Caco-2 (cell line): ENCODE measurements at places on chromosomes 1 and 21. TPM values are rescaled to one million over a fixed set of nuclear protein-coding genes. Genes with fewer than 3 reads are reported as not detected.

DNA sequence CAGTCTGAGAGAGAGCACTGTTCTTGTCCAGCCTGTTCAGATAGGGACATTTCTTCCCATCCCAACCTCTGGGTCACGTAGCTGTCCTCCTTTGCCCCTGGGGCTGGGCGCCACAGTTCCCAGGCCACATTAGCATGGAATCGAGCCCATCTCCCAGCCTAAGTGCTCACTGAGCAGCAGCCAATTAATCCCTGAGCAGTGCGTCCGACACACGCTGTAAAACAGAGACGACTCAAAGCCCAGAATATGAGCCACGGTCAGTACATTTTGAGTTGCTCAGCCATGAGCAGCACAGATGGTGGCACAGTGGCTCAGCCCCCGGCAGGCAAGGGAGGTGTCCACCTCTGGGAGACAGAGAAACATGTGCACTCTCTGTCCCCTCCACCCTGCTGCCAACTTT, 267.4 kb downstream of the NPHP4 start:
- DNase-seq, result no peak

DNA sequence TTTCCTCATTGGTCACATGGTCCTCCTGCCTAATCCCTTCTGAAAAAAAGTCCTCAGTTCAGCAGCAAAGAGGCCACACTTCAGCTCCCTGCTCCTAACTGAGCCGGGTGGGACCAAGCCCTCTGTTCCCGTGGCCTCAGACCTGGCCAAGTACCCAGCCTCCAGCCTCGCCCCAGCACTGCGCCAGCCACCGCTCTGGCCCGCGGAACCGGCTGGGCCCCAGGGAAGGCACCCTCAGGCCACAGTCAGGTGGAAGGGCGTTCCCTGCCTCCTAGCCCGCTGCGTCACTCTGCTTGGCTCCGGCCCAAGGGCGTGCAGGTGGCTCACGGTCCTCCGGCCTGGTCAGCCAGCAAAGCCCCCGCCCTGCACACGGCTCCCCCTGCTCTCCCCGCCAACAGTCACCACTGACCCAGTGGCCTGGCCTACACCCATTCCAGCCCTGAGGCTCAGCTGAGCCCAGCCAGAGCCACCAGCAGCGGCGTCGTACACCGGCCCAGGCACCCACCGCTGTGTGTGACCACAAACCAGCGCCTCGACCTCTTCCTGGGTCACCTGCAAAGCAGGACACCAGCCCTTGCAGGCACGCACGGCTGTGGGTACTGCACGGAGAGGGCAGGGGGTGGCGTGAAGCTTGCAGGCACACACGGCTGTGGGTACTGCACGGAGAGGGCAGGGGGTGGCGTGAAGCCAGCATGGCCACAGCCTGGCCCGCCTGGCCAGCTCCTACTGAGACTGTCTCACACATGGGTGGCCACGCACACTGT, 19.4 kb downstream of the NADK start:
- DNase-seq, result no peak

DNA sequence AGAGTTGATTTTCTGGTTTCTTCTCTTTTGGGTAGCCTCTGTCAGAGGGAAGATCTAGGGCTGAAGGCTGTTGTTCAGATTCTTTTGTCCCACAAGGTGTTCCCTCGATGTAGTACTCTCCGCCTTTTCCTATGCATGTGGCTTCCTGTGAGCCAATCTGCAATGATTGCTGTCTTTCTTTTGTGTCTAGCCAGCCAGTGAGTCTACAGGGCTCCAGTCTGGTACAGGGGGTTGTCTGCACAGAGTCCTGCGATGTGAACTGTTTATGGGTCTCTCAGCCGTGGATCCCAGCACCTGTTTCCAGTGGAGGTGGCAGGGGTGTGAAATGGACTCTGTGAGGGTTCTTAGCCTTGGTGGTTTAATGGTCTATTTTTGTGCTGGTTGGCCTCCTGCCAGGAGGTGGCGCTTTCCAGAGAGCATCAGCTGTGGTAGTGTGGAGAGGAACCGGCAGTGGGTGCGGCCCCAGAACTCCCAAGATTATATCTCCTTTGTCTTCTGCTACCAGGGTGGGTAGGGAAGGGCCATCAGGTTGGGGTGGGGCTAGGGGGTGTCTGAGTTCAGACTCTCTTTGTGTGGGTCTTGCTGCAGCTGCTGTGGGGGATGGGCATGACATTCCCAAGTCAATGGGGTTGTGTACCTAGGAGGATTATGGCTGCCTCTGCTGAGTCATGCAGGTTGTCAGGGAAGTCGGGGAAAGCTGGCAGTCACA, 81.3 kb upstream of the C21orf91 start:
- no peak for DNase-seq

DNA sequence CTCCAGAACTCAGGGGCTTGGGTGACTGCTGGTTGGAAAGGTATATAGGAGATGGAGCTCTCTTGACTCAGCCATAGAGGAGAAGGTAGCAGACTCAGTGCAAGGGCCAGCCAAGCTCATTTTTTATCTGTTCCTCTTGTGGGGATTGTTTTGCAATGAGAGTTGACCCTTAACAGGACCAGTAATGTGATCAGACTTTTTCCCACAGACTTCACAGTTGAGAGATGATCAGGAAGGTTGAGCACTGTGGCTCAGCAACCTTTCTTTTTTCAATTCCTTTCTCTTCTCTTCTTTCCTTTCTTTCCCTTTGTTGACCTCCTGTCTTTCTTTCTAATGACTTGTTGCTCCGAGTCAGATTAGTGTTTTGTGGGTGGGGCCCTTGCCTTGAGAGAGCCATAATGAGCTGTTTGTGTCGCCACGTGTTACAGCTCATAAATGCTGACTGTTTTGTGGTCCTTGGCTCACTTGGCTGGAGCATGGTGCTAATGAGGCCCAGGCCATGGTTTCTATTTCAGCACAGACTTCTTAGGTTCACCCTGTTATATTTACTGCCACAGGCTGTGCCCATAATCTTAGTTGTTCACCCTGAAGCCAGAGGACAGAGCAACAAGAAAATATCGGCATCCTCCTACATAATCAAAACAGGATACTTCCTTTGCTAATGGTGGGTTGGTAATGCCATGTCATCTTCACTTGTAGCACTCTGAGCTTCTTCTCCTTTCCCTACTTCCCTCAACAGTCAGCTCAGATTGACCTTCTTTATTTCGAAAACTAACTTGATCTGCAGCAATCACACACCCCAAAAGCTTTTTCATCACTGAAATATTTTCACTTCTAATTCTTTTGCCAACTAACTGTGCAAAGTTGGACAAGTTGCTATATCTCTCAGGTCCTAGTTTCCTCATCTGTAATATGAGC, 13.9 kb downstream of the ADAM30 start:
- DNase-seq, result no peak

- DNase-seq, result peak; percentile 95
Measured at GRCh38 chr1:153633754-153634665, at the start of gene CHTOP. Gene CHTOP (plus strand): TSS chr1:153634066. CDS start chr1:153636589, 2,523 bp downstream.

GRCh38 chr1:17513131-17513530, 26.4 kb upstream of the ARHGEF10L start:
- no peak for DNase-seq

DNA sequence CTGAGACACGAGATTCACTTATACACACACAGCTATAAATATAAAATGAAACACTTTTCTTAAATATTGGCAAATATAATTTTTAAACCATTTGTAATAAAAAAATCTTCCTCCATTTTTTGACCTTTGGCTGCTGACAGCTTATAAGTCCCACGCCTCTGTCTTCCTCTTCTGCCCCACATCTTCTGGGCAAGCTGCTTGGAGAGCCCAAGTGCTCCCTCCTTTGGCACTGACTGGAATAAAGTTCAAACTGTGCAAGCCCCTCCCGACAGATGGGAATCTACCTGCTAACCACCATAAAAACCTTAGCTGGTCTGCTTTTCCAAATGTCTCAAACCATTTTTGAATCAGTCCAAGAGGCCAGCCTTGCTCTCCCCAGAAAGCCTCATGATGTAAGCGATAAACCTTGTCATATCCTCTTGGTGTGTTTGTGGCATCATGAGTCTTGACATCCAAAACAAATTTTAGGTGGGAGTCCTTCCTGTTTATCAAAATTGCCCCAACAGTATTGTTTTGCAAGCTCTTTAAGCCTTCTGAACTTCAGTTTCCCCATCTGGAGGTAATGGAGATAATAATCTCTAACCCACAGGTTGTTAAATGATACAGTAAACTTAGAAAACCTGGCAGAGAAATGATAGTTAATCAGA, 99.8 kb downstream of the SNX7 start:
- peak; percentile 33 for DNase-seq

DNA sequence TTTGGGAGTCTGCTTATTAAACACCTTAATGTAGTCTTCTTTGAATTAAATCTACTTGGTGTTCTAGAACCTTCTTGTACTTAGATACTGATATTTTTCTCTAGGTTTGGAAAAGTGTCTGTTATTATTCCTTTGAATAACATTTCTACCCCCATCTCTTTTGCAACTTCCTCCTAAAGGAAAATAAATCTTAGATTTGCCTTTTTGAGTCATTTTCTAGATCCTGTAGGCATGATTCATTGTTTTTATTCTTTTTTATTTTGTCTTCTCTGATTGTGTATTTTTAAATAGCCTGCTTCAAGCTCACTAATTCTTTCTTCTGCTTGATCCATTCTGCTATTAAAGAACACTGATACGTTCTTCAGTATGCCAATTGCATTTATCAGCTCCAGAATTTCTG, 155.9 kb upstream of the NEGR1 start:
- no peak for DNase-seq

DNA sequence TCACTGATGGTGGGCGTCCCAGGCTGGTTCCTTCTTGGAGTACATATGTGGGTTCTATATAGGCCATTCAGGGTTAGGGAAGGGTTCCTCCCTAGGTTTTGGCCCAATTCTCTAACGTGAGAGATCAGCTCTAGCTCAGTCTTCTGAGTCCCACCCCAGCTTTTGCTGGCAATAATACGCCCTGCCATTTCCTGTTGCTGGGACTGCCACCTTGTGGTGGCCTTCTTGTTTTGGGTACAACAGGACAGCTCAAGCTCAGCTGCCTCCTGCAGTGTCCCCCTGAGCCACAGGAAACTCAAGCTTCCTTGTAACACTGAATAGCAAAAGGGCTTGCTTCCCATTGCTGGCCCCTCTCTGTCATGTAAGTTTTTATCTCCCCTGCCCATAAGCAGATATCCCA, 77.8 kb downstream of the BACH1 start:
- peak; percentile 40 for DNase-seq

AVPR1B gene
- not detected in 2 replicates for total RNA-seq

CLEC20A gene
- total RNA-seq, result not detected in 2 replicates

ZNF669 gene
- 8.3 and 9.1 TPM in 2 replicates for total RNA-seq

VPS45 gene
- 19.8 and 25.0 TPM in 2 replicates for total RNA-seq

XCL2 gene
- not detected in 2 replicates for total RNA-seq

SV2A gene
- 4.7 TPM in 2 replicates for total RNA-seq
